Glomerular endothelial cell (primary cell): ENCODE measurements at places on chromosomes 16 and 17. TPM values are rescaled to one million over a fixed set of nuclear protein-coding genes. Genes with fewer than 3 reads are reported as not detected.

DNA sequence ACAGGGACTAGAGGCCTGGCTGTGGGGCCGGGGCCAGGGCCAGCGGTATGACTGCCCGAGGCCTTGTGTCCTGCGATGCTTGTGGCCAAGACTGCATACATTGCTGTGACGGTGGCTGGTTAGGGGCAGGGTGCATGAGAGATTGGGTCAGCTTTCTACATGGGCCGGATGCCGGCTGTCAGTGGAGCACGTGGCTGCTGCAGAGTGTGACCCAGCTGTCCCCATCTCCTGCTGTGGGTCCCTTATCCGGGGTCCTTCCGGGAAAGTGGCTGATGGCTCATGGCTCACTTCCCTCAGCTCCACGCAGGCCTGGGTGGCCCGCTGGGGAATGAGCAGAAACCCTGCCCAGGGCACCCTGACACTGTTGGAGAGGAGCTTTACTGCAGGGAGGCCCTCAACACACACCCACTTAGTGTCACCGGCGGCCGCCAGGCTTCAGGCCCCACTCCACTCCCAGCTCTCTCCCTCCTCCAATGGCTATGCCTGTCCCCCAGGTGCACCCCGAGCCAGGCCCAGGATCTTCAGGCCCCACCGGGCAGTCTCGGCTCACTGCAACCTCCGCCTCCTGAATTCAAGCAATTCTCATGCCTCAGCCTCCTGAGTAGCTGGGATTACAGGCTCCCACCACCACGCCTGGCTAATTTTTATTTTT, 808 bp upstream of the RGS11 start:
- no peak for DNase-seq

NPIPB6 gene
- 2.2 TPM in 1 of 2 replicates, not detected in the other for total RNA-seq

GRCh38 chr16:29644973-29645693, 17.9 kb upstream of the SPN start:
- no peak for DNase-seq

GPR139 gene
- total RNA-seq = not detected in 2 replicates

TBX2 gene
- 0.63 and 3.6 TPM in 2 replicates for total RNA-seq

- DNase-seq = no peak
These were observed 147.4 kb downstream of the TMEM132E start for GRCh38 chr17:34726536-34727384.

- no peak for DNase-seq
These were observed 1.4 kb downstream of the YPEL2 start for GRCh38 chr17:59332749-59333377.

PLEKHG4 gene
- total RNA-seq = 15.4 and 22.4 TPM in 2 replicates

GRCh38 chr17:59328601-59329000, 2.9 kb upstream of the YPEL2 start:
- no peak for DNase-seq
